Right atrium auricular region (tissue), 2 donors: ENCODE measurements at places on chromosomes 16 and 17. TPM values are rescaled to one million over a fixed set of nuclear protein-coding genes. Genes with fewer than 3 reads are reported as not detected.

- no peaks in the 10 kb centered on the region for H3K27me3 ChIP-seq
- no peaks in the 10 kb centered on the region for H3K36me3 ChIP-seq
- no peak for DNase-seq
- no peak overlapping the region for H3K4me3 ChIP-seq
- no peak overlapping the region for H3K27ac ChIP-seq
Measured at GRCh38 chr17:27975146-27976011, 67.1 kb upstream of the NLK start.

DNA sequence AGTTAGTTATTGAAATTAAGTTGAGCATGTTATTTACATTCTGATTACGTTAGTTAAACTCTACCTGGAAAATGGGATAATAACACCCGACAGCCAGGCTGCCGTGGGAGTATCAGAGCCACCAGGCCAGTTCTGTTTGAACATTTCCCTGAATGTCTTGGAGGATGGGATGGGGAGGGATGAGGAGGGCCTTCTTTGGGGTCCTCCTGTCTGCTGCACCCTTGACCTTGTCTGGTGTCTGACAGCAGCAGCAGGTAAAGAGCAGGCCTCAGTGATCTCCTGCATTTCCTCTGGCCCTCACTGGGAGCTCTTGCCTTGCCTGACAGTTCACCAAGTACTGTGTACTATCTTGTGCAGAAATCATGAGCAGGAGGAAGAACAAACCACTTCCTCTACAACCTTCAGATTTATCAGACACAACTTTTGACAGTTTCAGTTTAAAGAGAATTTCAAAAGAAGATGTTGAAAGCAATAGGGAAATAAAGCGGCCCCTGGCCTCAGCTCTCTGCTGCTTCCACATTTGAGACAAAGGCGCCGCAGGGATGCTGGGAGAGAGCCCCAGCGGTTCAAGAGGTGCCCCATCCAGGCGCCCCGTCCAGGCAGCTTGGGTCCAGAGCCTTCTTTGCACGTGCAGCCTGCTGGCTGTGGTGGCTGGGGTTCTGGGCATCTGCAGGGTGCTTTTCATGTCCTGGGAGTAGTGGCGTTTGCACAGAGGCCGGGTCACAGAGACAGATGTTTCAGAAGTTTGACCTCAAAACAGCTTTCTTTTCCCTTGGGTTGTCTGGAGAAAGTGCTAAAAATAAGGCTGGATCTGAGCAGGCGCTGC is 25.3 kb downstream of the CMIP start:
- no peaks in the 10 kb centered on the region for H3K36me3 ChIP-seq
- H3K4me3 ChIP-seq = no peak overlapping the region
- no peak overlapping the region for H3K27ac ChIP-seq
- no peaks in the 10 kb centered on the region for H3K27me3 ChIP-seq

GRCh38 chr17:49880291-49881053 is 32.6 kb upstream of the TAC4 start:
- H3K36me3 ChIP-seq = no peaks in the 10 kb centered on the region
- no peaks in the 10 kb centered on the region for H3K4me1 ChIP-seq
- peaks cover 5% of the 10 kb centered on the region for H3K27me3 ChIP-seq
- H3K27ac ChIP-seq = no peak overlapping the region

- no peak overlapping the region for H3K27ac ChIP-seq
- H3K4me1 ChIP-seq = no peaks in the 10 kb centered on the region
- H3K4me3 ChIP-seq = no peak overlapping the region
- no peak for DNase-seq
- no peaks in the 10 kb centered on the region for H3K27me3 ChIP-seq
Measured at GRCh38 chr17:32671896-32672295, 185.1 kb downstream of the CDK5R1 start.

DNA sequence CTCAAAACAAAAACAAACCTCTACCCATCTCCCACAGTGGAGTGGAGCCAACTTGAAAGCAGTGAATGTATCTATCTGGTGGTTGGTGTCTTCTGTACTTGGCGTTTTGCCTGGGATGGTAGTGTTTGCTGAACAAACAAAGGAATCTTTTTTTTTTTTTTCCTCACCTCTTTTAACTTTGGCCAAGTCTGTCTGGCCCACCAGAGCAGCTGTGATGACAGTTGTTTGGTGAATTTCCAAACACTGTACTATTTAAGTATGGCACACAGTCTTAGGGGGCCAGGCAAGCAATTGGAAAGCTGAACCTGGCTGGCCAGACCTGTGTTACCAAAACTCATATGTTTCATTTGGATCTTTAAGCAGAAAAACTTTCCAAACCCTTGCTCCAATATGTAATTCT is 101.8 kb upstream of the CDH13 start:
- no peaks in the 10 kb centered on the region for H3K36me3 ChIP-seq
- no peak overlapping the region for H3K27ac ChIP-seq
- no peaks in the 10 kb centered on the region for H3K4me1 ChIP-seq
- H3K4me3 ChIP-seq = no peak overlapping the region
- no peak for DNase-seq
- H3K27me3 ChIP-seq = no peaks in the 10 kb centered on the region

DNA sequence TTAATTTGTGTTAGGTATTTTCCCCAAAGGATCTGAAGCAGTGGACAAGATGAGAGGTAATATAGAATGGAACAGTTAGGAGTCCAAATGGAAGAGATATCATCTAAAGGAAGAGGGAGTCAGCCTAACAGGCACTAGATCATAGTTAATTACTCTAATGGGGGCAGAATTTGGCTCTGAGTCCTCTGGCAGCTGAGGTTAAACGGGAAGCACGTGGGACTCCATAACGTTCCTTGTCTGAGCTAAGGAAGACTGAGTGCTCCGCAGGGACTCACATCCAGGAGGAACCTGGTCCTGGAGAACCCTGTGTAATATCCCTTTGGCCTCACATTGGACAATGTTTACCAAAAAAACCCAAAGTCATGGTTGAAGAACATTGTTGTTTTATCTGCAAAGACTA is 46.6 kb upstream of the TEX2 start:
- H3K27me3 ChIP-seq = no peaks in the 10 kb centered on the region
- H3K4me1 ChIP-seq = no peaks in the 10 kb centered on the region
- no peak overlapping the region for H3K27ac ChIP-seq
- no peak overlapping the region for H3K4me3 ChIP-seq
- DNase-seq = no peak

DNA sequence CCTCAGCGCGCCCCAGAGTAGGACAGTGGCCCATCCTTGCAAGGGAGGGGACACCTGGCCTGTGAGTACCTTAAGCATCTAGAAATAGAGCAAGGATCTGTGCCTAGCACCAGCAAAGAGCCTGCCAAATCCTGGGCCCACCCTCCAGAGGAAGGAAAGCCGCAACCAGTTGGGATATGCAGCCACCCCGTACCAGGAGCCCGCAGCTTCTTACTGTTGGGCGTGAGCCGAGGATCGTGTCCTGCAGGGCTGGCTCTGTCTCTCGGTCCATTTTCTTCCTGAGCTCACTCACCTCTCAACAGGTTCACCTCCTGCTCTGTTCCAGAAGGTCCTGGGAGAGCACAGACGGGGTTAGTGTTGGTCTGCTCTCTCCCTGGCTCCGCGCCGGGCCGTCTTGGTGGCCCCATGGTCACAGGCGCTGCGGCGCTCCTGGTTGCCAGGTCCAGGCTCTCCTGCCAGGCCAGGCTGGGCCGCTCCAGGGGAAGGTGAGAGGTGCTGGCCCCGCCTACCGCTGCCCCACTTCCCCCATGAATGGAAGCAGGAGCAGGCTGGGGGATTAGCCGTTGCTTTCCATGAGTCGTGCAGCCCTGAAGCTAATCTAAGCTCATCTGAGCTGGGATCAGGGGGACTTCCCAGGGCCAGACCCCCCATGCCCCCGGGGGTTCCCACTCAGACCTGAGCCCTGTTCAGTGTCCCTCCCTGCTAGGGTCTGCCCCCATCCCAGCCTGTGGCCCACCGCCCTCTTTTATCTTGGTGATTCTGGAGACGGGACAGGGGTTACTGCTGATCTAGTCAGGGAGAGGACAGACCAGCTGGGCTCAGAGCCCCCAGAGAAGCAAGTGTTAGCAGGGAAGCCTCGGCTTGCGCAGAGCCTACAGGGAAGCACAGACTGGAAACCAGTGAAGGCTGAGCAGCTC is 12.7 kb downstream of the ENDOV start:
- H3K27me3 ChIP-seq = no peaks in the 10 kb centered on the region
- H3K4me1 ChIP-seq = peaks cover 14% of the 10 kb centered on the region
- no peak overlapping the region for H3K4me3 ChIP-seq
- DNase-seq = no peak

DNA sequence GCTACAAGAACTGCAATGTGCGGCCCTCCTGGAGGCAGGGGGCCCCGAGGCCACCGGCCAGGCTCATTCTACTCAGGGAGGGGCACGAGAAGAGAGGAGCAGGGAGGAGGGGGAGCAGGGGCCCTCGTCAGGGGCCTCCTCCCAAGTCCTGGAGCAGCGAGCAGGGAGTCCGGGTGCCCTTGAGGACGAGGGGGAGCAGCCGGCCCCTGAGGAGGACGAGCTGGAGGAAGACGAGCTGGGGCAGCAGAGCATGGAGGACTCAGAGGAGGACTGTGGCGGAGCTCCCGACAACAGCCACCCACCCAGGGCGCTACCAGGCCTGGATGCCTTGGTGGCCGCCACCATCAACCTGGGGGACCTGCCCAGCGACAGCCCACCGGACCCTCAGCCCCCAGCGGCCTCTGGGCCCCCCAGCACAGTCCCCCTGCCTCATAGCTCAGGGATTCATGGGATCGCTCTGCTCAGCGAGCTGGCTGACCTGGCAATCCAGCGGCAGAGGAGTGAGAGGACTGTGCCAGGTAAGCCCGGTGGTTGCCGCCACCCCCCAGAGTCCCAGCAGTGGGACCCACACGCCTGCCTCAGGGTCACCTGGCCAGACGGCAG is 52.2 kb downstream of the BAHCC1 start:
- no peaks in the 10 kb centered on the region for H3K4me1 ChIP-seq
- no peaks in the 10 kb centered on the region for H3K27me3 ChIP-seq
- H3K4me3 ChIP-seq = no peak overlapping the region
- DNase-seq = no peak

DNA sequence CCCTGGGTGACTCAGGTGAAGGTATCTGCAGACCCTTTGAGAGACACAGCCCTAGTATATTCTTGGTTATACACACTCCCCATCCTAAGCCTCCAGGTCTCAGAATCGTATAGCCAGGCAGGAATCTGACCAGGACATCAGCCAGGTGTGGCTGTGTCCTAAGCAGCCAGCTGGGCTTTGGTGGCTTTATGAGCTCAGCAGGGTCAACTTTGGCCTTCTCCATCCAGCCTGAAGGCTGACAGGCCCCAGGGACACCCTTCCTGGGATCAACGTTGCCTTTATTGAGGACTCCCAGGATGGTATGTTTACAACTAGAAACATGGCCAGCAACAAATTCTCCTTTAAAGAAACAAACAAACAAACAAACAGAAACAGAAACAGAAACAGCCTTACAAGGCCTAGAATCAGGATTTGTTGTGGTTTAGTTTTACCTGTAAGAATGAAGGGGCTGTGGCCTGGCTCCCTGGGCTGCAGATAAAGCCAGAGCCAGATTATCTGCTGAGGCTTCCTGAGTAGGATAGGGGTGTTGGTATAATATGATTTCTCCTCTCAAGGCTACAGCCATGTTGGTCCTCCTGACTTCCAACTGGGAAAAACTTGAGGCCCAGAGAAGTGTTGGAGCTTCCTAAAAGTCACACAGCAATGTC is 8.5 kb downstream of the KIF19 start:
- H3K4me1 ChIP-seq = no peaks in the 10 kb centered on the region
- H3K36me3 ChIP-seq = no peaks in the 10 kb centered on the region
- no peak for DNase-seq
- no peak overlapping the region for H3K4me3 ChIP-seq

DNA sequence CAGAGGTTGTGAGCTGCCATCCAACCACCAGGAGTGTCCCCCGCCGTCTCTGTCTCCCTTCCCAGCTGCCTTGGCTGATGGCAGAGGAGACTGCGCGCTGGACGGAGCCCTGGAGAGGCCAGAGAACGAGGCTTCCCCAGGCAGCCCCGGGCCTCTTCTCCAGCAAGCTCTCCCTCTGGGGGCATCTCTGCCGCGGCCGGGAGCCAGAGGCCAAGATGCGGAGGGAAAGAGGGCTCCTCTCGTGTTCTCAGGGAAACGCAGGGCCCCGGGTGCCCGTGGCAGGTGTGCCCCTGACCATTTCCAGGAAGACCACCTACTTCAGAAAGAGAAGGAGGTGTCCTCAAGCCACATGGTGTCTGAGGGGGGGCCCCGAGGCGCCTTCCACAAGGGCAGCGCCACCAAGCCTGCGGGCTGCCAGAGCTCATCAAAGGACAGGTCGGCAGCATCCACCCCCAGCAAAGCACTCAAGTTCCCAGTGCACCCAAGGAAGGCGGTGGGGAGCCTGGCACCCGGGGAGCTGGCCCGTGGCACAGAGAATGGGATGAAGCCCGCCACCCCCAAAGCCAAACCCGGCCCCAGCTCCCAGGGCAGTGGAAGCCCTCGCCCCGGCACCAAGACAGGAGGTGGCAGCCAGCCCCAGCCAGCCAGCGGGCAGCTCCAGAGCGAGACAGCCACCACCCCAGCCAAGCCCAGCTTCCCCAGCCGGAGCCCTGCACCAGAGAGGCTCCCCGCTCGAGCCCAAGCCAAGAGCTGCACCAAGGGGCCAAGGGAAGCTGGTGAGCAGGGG is 14.8 kb upstream of the ZFPM1 start:
- no peak overlapping the region for H3K27ac ChIP-seq
- H3K4me1 ChIP-seq = peaks cover 8% of the 10 kb centered on the region
- DNase-seq = no peak

DNA sequence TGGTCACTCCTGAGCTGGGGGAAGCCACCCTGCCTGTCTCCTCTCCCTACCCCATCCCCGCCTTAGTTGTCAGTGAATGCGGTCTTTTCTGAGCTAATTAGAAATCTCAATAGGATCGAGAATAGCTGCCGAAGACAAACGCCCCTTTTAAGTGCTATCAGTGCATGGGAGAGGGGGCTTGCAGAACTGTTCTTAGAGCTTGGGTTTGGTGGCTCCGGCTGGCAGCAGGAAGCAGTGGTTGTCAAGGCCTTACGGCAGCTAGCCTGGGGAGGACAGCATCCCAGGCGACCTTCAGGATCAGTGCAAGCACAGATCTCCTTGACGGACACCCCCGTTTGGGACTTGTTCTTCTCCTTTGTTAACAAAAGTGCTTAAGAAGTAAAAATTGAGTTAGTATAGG is 195.1 kb downstream of the CCDC182 start:
- no peaks in the 10 kb centered on the region for H3K27me3 ChIP-seq
- H3K4me1 ChIP-seq = no peaks in the 10 kb centered on the region
- no peak overlapping the region for H3K4me3 ChIP-seq

DNA sequence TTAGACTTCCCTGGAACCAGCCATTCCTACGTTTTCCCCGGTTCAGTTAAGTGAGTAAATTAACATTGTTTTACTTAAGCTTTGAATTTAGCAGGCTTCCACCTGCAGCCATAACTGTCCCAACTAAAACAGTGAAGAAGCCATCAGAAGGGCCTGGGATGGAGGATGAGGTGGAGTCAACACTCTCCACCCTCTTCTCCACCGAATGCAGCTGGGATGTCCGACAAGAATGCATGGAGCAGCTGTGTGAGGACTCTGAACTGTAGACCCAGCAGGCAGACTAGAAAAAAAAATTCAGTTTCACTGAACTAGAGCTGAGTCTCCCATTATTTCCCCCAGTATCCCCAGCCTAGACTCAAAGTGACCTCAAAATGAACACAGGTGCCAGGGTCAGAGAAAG is 114.8 kb downstream of the C16orf95 start:
- H3K27ac ChIP-seq = no peak overlapping the region
- H3K4me3 ChIP-seq = no peak overlapping the region
- peaks cover 7% of the 10 kb centered on the region for H3K4me1 ChIP-seq
- H3K27me3 ChIP-seq = no peaks in the 10 kb centered on the region
- no peak for DNase-seq
- H3K36me3 ChIP-seq = no peaks in the 10 kb centered on the region

CCDC92B gene
- not detected for total RNA-seq

HOXB5 gene
- total RNA-seq = not detected

CLEC3A gene
- total RNA-seq = not detected

HS3ST4 gene
- total RNA-seq = not detected

GPR179 gene
- total RNA-seq = not detected

TNFRSF13B gene
- not detected for total RNA-seq

STX8 gene
- 60.8 TPM for total RNA-seq

TP53TG3 gene
- total RNA-seq = not detected

TBC1D3B gene
- not detected for total RNA-seq
